ENCODE measurements at places on chromosomes 3 and 15. TPM values are rescaled to one million over a fixed set of nuclear protein-coding genes. Genes with fewer than 3 reads are reported as not detected.

SCG5 gene
- total RNA-seq = 4.9 TPM

HTR3E gene
- total RNA-seq = not detected

TRH gene
- not detected for total RNA-seq

DNA sequence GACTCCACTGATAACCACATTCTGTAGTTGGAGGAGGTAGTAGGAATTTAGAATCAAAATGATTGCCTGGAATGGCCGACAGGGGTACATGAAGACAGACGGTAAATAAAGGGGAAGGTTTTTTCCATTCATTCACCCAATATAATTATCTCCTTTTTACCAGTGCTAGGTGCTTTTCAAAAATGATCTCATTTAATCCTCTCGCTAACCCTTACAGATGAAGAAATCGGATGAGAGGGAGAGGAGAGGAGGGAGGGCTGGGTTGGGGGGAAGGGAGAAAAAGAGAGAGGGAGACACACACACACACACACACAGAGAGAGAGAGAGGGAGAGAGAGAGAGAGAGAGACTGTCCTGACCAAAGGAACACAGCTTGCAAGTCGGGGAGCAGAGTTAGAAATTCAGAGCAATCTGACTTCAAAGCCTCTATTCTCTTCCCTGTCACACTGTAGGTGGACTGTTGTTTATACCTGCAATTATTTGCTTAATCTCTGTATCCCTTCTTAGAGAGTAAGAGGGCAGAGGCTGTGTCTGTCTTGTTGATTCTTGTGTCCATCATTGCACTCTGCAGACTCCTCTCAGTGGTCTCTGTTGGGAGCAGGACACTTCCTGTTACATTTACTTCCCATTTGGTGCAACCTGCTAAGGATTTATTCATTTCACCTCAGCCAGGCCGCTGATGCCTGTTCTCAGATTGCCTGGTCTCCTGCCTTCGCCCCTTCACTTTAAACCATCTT lies 18.7 kb upstream of the PAQR9 start:
- no peak for DNase-seq
